ENCODE measurements at places on chromosomes 6 and 20.

GRCh38 chr6:80959034-80959433 lies 793.4 kb downstream of the TENT5A start:
- DNase-seq: no peak

DNA sequence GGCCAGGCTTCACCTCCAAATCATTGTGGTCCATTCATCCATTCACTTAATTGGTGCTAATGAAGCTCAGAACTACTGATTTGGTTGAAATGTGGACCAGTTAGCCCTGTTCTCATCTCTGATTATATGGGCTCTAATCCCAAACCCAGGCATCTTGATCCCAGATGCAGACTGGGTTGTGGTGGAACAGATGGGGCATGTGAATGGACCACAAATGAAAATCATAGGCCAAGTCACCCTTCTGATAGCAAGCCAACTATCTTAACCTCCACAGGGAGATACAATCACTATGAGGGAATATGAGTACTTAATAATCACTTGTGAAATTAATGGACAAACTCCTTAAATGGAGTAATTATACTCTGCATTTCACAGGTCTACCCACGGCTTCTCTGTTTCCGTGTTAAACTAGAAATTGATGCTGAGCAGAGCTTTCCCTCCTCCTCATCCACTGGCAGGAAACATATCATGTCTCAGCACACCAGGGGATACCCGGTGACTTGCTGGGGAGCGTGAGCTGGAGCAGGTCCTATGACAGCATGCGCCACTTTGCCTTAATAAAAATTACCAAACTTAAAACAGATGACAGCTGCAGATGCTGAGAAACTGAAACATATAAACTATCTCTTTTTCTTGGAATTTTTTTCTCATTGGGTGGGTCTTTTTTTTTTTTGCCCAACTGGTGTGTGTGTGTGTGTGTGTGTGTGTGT lies 108.8 kb upstream of the HEY2 start:
- DNase-seq: no peak

- peak; percentile 17 for DNase-seq
These were observed at the start of gene TSHZ2 for GRCh38 chr20:52972190-52972937. Gene TSHZ2, plus strand, starts transcription at chr20:52972358. Its CDS starts 936 bp downstream, at chr20:52973294.

DNA sequence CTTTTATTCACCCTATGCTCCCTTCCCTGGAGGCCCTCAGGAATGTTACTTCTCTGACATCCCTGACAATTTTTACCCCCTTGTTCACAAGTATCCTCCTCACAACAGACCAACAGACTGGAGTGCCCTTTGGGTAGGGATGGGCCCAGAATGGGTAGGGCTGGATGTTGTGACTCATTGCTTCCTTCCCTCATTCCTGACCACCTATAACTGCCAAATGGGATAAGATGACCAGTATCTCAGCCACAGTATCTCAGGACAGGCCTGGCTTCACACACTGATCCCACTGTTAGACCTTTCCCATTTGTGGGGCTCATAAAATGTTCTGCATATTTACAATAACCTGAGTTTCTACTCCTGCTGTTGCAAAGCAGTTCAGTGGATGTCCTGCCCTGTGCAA lies 223.0 kb upstream of the LRFN2 start:
- no peak for DNase-seq

DNA sequence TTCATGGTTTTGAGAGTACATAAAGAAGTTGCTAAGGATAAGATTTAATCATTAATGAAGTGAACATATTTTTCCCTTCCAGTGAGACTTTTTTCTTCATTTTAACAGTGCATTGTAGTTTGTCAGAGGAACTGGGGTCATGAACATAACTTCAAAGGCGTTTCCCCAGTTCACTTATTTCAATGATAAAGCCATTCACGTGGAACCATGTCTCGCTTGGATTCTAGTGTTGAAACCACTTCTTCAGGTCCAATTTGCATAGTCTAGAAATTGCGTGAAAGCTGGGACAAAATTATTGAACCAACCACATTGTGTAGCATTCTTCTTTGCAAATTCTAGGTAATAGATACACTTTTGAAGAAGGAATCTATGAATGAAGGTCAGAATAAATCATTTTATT lies 197.0 kb downstream of the CLIC5 start:
- DNase-seq: no peak

DNA sequence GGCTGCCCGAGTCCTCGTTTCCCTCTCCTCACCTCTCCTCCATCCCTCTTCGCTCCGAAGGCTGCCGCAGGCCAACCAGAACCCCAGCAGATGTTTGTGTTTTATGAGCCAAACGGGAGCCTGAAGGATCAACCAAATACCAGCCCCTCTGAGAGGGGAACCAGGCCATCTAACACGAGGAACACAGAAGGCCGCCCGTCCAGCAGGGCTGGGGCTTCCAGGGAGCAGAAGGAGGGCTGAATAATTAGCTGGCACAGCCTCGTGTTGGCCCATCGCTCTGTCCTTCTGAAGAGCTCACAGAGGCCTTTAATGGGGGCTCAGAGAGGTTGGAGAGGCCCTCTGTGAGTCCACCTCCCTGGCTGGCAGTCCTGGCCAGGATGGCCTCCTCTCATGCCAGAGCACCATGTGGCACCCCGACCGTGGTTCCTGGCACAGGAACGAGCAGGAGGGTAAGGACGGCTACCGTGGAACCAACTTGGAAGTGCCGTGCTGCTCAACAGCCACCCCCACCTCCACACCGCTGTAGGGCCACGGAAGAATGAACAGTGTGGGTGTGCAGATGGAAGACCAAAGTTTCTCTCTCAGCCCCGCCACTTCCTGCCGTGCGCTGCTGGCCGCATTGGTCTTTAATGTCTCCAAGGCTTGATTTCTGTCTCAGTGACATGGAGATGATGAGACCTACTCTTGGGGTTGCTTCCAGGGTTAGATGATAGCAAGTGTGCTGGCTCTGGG lies 155.2 kb downstream of the SCML4 start:
- no peak for DNase-seq

- no peak for DNase-seq
These were observed 512.8 kb upstream of the CITED2 start for GRCh38 chr6:139887275-139887674.

DNA sequence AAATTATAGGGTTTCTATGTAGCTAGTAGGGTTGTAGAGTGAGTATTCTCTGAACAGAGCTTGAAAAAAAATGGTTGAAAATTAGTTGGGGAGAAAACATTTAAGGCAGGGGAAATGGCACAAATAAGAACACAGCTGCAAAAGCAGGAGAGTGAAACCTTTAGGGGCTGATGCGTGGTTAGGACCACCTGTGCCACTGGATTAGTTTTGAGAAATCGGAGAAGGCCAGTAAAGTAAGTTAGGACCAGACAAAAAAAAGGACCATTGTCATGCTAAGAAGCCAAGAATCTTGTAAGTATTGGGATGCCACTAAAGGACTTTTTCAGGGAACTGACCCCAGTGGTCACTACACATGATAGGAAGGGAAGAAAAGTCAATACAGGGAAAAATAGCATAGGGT lies 9.4 kb downstream of the PLAGL1 start:
- DNase-seq: no peak

- DNase-seq: peak; percentile 67
These were observed 4.9 kb upstream of the CD24 start for GRCh38 chr6:106979435-106979884.

DNA sequence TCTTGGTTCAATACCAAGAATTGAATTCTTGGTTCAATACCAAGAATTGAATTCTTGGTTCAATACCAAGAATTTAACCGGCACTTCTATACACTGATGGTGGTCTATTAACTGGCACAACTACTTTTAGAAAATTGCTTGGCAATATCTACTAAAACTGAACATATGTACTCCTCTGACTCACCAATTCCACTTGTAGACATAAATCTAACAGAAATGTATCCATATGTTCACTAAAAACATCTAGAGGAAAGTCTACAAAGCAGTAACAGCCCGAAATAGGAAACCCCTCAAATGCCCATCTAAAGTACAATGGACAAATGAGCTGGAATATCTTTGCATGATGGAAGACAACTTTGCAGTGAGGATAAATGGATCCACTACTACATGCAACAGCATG lies 71.9 kb downstream of the KIF16B start:
- no peak for DNase-seq

DNA sequence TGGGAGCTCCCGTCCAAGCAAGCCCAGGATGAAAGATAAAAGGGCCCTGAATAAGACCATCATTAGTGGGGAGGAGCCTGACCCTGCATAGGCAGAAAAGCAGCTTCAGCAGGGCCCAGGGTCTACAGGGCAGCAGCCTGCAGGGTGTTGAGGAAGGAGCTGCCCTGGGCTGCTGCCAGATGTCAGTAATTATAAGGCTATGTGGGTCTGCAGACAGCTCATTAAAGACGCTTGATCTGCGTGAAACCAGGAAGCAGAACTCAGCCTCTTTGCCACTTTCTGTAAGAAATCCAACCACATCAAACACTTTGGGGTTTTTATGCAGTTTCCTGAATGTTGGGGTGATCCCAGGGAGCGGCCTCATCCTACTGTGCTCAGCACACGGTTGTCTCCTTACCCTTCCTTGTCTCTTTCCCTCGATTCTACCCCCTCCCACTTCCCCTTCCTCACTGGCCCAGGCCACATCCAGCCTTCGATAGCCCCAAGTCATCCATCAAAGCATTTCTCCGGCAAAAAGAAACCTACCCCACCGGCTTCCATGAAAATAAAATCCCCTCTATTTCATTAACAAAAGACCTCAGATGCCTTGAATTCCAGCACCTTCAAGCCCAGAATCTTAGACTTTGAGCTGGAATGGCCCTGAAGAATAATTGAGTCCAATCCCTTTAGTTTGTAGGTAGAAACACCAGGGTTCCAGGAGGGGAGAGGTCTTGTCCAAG lies 1.0 kb upstream of the TGM6 start:
- DNase-seq: no peak

- DNase-seq: no peak
These were observed 152.9 kb downstream of the AKAP7 start for GRCh38 chr6:131288214-131288613.

DNA sequence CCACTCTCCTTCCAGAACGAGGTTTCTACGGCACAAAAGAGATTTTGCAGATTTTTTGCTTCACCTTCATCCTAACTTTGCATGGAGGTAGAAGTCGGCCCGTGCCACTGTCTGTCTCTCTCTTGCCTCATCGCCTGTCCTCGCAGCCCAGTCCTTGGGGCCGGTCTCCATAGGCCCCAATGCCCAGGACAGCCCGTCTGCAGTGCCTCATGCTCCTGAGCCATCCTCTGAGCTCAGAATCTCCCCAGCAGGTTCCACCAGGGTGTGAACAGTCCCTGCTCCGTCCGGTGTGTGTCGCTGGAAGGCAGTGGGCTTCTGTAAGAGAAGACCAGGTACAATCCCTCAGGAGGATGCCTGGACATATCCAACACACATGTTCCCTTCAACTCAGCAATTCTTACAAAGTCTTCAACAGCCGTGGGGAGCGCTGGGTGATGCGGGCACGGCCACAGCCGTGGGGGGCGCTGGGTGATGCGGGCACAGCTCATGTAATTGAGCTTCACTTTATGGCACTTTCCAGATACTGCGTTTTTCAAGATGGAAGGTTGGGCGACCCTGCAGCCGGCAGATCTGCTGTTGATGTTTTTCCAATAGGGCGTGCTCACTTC lies 231.9 kb downstream of the DLL1 start:
- no peak for DNase-seq

DNA sequence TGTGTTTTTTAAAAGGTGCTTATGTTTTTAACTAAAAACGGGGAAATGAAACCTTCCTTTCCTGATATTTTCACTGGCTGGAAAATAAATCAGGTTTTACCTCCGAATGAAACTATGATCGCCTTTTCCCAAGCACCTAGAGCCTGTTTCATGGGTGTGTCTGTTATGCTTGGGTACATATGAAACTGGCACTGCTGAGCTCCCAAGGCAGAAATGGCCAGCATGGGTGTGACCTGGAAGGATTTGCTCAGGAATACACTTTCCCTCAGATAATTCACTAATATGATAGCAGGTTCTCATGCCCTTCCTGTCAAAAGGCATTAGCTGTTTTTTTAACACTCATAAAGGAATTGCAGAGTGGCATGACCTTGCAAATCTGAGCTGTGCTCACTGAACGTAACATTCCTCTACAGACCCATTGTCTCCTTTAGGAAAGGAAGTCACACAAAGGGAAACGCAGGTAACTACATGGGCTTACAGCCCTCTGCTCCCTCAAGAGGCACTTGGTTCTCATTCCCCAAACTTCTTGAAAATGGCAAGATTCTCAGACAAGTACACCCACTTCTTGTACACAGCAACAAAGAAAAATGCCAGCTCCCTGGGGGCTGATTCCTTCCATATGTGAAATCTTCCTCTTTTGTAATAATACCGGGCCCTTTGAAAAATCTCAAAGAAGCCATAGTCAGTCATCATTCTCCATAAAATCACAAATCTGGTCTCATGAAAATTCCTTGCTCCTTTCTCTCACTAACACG lies 72.7 kb downstream of the METTL24 start:
- no peak for DNase-seq

- DNase-seq: no peak
These were observed 23.8 kb downstream of the UST start for GRCh38 chr6:148770408-148771211.

GRCh38 chr6:158969148-158969547 lies 30.9 kb downstream of the RSPH3 start:
- no peak for DNase-seq

GRCh38 chr6:157036245-157036711 lies 259.1 kb downstream of the ARID1B start:
- DNase-seq: no peak

DNA sequence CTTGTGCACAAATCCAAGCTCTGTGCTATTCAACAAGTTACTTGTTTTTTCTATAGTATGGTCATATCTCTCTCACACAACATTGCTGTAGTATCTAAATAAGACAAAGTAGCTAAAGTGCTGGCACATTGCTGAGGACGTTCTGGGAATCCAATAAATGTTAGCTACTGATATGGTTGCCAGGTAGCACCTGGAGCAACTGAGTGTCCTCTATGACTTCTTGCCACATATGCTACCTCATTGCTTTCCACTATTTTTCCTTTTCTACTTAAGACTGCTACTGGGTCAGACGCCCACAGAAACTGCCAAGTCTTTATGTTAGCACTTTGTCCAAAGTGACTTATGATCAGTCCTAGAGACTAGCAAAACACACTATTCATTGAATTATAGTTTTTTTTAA lies 85.3 kb downstream of the SYCP2 start:
- DNase-seq: no peak

DNA sequence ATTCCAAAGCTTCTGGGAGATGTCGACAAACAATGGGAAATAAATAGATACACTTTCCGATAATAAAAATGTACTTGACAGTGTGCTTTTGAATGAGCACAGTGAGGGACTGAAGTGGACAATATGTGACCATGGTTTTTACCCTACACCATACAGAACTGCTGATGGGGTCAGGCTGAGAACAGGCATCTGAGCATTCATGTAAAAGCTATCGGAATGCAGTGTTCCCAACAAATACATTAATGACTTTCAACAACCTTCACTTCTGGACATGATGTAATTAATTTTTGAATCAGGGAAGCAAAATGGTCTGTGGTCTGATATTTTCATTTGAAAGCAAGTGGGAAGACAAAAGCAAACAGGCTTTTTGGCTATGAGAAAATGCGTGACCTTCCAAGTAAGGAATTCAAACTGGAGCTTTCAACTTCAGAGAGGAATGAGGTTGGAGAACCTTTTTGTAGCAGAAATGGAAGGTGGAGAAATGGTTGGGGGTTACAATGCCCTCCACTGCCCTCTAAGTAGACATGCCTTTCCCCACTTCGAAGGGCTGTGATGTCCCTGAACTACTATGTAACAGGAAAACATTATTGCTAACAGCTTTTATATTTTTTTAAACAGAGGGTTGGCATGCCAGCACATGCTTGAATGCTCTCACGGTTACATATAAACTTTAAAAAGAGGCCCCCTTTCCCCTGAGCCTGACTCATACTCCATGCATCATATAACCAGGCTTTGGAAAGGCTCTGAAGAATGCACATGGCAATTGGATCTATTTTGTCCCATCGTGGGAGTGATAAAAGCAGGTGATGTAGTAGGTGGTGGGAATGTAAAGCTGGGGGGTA lies 203.5 kb upstream of the CITED2 start:
- DNase-seq: no peak

GRCh38 chr20:24994470-24995368 lies 2.2 kb upstream of the APMAP start:
- DNase-seq: peak; percentile 73

Data from stimulated activated CD4-positive, alpha-beta T cell treated with anti-CD3 and anti-CD28 coated beads, Interleukin-1b, Interleukin-23, amount 100 ng/mL, for 1 hour (primary cell).